Foreskin keratinocyte (primary cell): ENCODE measurements at places on chromosomes 7 and 10.

GRCh38 chr7:17371671-17372524 lies 73.4 kb downstream of the AHR start:
- peak; percentile 93 for DNase-seq

DNA sequence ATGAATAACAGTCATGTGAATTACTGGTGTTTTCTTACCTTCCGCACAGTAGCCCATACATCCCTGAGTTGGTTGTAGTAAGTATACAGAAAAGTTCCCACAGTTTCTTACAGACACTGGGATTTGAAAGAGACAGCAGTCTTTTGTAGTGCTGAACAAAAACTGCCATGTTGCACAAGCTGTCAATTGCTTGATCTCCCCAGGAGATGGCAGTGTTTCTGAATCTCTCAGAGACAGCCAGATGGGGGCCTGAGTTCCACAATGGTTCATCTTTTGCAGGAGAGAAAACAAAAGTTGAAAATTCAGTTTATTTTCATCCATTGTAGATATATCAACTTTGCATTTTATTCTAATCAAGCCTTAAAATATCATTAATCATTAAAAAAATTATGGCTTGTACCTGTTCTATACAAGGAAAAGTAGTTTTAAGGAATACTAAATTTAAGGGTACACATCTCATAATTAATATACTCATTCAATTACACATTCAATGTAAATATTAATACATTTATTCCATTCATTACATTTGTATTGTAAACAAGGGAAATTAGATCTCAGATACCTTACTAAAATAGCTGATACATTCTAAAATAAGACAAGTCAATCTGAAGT lies 14.5 kb downstream of the VWDE start:
- DNase-seq, result peak; percentile 42

DNA sequence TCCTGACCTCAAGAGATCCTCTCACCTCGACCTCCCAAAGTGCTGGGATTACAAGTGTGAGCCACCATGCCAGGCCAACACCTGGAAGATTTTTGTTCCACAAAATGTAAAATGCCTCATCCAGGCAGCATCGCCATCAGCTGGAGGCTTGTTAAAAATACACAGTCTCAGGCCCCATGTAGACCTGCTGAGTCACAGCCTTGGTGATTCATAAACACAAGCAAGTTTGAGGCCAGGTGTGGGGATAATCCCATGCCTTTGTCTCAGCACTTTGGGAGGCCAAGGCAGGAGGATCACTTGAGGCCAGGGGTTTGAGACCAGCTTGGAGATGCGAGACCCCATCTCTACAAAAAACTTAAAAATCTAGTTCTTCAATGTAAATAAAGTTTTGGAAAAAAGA lies 49.1 kb upstream of the FOXK1 start:
- peak; percentile 49 for DNase-seq

DNA sequence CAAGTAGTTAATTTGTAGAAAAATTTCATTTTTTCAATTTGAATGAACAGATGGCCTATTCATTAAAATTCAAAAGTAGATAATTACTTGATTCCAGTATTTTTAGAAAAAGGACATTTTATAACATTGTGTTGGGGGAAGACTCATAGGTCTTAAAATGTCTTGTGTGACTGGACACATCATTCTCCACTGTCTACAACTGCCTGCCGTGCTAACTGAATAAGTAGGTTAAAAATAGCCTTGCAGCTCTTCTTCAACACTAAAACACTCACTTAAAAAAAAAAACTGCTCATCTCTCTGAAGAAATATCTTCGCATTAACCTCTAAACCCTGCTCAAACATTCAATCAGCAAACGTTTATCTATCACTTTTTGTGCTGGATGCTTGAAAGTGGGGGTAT lies 253.8 kb downstream of the CSTF2T start:
- no peak for DNase-seq

- DNase-seq, result no peak
Measured at GRCh38 chr7:2112261-2113198, 120.2 kb downstream of the MAD1L1 start.

DNA sequence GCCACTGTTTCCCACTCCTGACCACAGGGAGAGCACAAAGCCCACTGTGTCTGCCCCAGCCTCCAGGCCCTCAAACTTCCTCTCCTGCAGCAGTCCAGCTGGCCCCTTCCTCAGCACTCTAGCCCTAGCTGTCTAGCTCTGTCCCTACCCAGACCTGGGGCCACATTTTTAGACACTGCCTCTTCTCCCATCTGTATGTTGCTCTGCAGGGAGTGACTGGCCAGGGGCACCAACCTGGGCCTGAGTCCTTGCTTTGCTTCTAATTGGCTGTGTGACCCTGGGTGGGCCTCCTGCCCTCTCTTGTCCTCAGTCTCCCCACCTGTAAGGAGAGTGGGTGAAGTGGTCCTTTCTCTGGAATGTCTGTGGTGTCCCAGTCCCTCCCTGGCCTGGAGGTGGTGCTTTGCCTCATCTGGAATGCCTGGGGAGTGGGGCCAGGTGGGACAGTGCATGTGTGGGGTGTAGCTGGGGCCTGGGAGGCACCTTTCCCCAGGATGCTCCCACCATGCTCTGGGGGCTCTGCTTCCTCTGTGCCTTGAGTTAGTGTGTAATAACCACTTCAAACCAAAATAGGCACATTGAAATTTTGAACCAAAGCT lies 25.1 kb downstream of the AQP1 start:
- no peak for DNase-seq

GRCh38 chr10:129792141-129792540 lies 171.9 kb downstream of the EBF3 start:
- no peak for DNase-seq
